ENCODE measurements at places on chromosomes 3 and 15. TPM values are rescaled to one million over a fixed set of nuclear protein-coding genes. Genes with fewer than 3 reads are reported as not detected.

DNA sequence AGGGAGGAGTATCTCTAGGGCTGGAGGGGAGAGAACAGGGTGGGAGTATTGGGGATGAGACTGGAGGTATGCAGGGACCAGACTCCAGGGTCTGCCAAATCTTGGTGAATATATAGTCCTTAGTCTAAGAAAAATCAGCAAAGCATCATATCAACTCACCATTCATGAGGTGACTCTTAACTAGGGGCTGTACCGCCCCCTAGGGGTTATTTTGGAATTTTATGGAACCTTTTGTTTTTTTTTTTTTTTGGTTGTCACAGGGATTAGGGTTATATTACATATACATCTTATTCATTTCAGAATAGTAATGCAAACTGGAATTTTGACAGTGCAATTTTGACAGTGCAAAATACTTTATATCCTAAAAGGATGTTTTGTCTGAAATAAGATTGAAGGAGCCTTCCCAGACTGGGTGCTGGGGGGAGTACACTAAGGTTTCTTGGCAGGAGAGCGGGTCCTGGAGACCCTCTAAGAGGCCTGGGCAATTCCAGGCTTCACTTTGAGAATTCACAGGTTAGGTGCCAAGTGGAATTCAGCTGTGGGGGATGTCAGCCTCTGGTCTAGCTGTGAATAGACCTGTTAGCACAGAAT, 7.5 kb downstream of the CMTM7 start:
- peak; percentile 28 for DNase-seq

DNA sequence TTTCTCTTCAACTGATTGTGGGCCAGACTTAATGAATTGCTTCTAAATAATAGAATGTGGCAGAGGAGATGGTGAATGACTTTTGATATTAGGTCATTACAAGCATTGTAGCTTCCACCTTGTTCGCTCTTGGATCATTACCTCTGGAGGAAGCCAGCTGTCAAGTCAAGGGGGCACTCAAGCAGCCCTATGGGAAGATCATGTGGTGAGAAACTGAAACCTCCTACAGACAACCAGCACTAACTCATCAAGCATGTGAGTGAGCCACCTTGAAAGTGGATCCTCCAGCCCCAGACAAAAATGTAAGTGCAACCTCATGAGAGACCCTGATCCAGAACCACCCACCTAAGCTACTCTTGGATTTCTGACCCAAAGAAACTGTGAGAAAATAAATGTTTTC, 109.8 kb upstream of the TBC1D5 start:
- DNase-seq, result no peak

GRCh38 chr3:33184863-33185262, 33.7 kb downstream of the SUSD5 start:
- DNase-seq, result no peak

DNA sequence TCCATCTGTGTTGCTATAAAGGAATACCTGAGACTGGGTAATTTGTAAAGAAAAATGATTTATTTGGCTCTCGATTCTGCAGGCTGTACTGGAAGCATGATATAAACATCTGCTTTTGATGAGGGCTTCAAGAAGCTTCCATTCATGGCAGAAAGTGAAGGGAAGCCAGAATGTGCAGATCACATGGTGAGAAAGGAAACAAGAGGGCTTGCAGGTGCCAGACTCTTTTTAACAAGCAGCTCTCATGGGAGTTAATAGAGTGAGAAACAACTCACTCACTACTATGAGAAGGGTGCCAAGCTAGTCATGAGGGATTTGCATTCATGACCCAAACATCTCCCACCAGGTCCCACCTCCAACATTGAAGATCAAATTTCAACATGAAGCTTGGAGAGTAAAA, 247.2 kb downstream of the ZIC4 start:
- no peak for DNase-seq

DNA sequence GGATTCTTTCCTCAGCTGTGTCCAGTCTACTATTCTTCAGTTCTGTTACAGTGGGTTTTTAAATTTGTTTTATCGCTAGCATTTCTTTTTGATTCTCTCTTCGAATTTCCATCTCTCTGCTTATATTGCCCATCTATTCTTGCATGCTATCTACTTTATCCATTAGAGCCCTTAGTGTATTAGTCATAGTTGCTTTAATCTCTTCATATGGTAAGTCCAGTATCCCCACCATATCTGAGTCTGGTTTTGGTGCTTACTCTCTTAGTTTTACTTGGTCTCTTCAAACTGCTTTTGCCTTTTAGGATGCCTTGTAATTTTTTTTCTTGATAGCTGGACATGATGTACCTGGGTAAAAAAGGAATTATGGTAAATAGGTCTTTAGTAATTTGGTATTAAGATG, 9.1 kb downstream of the TIMMDC1 start:
- no peak for DNase-seq

ANO10 gene
- total RNA-seq, result 17.4 TPM

PTH1R gene
- not detected for total RNA-seq
